Pancreas (tissue), 10 donors: ENCODE measurements at places on chromosomes 6 and 20. TPM values are rescaled to one million over a fixed set of nuclear protein-coding genes. Genes with fewer than 3 reads are reported as not detected.

DNA sequence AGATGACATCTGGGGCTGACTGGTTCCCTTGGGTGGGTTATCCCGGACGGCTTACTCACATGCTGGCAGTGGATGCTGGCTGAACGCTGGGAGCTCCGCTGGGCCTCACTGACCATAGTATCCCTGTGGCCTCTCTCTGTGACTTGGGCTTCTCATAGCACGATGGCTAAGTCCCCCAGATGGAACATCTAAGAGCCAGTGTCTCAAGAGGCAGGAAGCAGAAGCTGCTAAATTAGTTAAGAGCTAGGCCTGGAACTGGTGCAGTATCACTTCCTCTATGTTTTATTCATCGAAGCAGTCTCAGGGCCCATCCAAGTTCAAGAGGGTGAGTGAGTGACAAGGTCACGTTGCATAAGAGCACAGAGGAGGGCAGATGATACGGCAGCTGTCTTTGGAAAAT is 116.5 kb upstream of the LAMP5 start:
- no peak for DNase-seq

GRCh38 chr6:74851596-74851995 is 354.3 kb downstream of the COL12A1 start:
- DNase-seq = no peak

DNA sequence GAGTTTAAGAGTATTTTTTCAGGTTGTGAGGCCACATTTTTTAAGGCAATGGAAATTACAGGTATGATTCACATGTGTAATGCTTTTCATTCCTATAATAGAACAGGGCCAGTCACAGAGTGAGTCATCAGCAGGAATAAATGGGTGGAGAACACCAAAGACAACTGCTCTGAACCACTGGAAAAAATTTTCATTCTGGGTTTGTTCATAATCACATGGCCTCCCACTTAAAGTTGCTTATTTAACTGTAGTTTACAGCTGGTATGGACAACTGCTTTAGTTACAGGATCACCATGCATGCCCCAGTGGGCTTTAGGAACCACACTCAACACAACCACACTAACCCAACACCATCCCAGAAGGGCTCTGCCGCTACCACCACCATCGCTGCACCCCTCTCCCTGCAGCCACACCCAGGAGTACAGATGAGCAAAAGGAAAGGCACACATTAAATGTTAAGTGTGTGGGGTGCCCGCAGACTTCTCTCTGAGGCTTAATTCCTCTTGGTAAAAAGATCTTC is 107.0 kb upstream of the DST start:
- DNase-seq = no peak

GRCh38 chr6:125700581-125701353 is 48.7 kb upstream of the HEY2 start:
- no peak for DNase-seq

- no peak for DNase-seq
Measured at GRCh38 chr6:46156701-46157100, 14.1 kb downstream of the ENPP5 start.

GRCh38 chr6:17883665-17884497 is 103.6 kb downstream of the KIF13A start:
- no peak for DNase-seq

DNA sequence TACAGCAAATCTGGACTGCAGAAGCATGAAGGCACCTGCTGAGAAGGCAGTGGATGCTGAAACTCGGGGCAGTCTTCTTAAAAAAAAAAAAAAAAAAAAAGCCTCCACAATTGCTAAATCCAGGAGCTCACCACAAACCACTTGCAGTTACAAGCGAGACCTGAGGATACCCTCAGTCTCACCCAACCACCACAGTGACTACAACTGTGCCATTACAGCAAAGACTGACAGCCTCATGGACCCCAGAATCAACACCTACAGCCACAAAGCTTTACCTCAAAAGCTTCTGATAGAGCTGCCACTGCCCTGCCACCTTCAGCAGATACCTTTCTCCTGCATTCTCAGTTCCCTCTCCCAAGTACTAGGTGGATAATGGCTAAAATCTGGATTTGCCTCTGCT is 9.0 kb downstream of the COL21A1 start:
- DNase-seq = no peak

GRCh38 chr6:3410385-3411360 is 46.2 kb downstream of the SLC22A23 start:
- peak; percentile 49 for DNase-seq

DNA sequence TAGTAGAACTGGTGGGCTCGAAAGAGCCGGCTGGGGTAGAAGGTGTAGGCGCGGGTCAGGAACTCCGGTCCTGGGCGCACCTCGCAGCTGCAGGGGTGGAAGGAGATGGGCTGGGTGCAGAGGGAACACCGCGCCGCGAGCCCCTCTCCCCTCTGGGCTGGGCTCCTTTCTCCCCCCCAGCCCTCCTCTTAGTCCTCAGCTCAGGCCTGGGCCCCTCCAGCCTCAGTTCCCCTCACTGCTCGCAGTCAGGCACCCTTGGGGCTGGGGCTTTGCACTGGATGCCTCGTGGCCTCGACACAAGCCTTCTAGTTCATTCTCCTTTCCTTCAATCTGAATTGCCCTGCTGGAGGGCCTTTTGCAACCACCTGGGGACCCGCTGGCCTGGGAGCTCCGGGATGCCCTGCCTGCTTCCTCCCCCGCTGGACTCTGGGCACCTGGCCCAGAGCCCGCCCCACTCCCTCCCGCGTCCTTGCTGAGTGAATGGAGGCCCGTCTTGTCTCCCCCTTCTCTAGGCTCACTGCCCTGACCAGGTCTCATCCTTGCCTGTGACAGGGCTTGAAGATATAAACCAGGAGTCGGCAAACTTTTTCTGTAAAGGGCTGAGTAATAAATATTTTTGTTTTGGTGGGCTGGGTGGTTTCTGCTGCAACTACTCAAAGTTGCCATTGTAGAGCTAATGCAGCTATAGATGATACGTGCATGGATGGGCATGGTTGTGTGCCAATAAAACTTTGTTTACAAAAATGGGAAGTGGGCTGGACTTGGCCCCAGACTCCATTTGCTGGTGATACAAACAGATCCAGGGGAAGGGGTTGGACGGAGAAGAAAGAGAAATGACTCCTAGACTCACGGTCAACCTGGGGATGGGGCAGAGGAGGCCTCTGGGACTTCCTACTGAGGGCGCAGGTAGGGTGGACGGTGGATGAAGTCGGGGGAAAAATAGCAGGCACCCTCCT is 47.3 kb downstream of the APCDD1L start:
- DNase-seq = no peak

DNA sequence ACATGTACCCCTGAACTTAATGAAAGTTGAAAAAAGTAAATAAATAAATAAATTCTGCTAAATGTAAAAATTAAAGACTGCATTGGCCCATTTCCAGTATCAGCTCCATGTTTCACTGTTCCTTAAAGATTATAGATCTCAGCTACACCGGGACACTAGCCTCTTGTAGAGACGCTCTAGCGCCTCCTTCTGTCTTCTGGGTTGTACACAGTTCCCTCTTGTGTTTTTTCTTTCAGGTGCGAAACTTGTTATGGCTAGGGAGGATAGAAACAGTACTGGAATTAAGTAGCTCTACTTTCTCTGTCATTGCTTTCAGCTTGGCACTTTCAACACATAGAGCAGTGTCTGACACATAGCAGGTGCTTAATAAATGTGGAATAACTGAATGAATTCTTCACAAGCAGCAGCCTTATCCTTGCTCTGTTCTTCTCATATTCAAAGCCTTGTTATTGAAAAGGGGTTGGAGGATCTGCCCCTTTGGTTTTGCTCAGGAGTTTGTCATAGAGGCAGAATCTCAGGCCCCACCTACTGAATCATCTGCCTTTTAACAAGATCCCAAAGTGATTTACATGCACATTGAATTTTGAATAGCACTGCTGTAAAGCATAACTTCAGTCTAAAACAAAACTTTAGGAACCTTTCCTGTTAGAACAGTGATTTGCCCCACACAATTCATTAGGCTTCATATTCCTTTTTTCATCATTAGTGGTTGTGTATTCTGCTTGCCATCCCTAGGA is 92.3 kb downstream of the FIG4 start:
- no peak for DNase-seq

GRCh38 chr20:24699321-24700165 is 230.1 kb downstream of the SYNDIG1 start:
- DNase-seq = no peak

DNA sequence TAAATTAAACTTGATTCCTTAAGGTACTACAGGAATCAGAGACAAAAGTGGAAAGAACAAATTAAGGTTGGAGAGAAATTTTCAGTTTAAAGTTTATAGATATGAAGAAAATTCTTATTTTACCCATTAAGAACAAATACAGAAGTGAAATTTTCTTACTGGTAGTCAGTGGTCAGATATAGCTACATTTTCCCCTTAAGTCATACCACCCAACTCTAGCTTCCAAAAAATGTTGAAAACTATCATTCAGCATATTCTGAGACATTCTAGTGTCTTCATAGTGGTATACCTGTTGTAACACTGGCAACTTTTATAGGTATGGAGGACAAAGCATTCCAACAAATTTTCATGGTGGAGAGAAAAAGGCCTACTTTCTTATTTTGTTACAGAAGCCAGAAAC is 15.6 kb upstream of the SUMO4 start:
- no peak for DNase-seq

DNA sequence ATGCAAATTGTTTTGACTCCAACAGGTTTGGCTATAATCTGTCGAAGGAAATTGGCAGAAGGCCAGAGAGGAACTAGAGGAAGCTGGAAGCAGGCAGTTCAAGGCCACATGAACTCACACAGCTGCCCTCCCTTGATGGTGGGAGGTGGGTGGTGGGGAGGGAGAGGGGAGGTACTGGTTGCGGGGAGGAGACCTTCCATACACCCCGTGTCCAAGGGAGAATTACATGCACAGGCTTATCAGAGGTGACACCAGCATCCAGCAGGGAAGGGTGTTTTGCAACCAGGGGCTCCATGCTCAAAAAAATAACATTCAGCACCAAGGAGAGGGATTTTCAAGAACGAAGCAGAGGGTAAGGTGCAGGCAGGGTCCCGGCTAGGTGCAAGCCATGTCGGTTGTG is 9.1 kb downstream of the PRND start:
- no peak for DNase-seq

DNA sequence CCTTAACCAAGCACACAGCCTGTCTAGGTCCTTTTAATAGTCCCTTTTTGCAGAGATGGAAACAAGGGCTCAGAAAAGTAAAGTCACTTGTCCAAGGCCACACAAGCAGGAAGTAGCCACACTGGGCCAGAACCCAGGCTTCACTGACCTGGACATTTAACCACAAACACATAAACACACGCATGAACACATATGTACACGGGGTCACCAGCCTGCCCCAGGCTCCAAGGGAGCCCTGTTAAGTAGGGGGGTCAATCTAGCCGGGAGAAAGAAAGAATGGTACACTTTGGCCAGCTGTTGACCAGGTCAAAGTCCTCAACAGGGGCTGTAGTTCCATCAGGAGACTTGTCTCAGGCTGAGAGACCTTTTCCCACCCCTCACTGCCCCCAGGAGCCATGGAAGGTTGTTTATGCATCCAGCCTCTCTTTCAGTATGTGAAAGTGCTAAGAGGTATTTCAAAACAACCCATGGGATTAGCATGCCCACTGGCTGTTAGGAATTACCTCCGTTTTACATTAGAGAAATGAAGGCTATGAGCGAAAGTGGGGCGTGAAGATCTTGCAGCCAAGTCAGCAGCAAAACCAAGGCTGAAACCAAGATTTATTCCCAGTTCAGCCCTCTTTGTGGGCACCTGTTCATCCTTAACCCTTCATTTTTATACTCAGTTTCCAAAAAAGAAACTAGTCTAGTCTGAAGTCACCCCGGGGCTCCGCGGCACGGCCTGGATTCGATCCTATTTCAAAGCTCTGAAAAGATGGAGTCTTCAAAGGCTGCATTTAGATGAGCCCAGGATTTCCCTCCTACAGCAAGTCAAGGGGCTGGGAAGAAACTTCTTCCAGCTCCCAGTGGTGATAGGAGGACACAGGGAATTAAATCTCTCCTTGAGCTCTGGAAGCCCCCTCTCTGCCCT is 9.8 kb downstream of the SDC4 start:
- DNase-seq = no peak

GRCh38 chr6:28945349-28945748 is 21.6 kb upstream of the TRIM27 start:
- DNase-seq = no peak

- DNase-seq = no peak
Measured at GRCh38 chr20:48609491-48609978, 218.3 kb downstream of the PREX1 start.

DNA sequence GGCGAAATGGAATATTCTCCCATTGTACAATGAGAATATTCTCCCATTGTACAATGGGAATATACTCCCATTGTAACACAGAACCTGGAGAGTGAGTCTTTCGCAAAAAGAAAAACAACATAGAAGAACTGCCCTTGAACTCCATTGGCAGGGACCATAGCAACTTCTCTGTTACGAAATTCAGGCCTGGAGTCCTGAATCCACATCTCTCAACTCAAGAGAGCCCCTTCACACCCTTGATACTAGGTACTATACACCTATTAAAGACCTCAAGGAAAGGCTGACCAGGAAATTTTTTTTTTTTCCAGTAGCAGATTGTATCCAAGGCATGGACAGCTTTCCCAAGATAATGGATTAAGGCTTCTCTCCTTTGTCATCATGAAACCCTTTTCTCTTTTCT is 1687.0 kb downstream of the GRIK2 start:
- no peak for DNase-seq

DNA sequence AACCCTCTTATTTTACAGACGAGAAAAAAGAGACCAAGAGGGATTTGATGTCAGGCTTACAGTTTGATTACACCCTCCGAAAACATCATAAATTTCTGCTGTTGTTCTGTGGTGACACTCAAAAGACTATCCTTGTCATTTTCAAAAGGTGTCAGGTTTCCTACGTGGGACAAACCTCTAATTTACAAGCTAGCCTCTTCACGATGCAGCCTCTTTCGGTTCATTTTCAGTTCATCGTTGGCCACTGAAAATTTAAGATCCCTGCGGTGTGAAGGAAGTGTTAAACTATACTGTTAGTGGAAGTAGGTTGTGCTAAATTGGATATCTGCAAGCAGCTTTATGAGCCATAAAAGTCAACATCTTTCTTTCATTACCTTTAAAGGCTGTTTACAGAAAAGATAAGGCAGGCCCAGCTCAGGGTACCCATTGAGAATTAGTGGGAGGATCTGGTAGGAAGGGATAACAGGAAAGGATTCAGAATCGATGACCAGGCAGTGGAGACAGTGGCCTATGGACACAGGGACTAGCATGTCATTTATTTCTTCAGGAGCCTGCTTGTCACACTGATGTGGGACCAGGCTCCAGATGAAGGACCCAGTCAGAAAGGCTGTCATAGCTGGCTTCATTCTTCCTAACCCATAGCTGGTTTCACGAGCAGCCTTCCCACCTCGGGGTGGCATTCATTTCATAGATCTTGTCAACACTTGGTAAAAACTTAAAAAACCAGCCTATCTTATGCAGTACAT is 329.1 kb upstream of the SOX4 start:
- DNase-seq = no peak

Gene CYP24A1
- polyA plus RNA-seq = not detected

Gene OLIG3
- 0.07 TPM for polyA plus RNA-seq

Gene NPBWR2
- not detected for polyA plus RNA-seq

Gene MOG
- polyA plus RNA-seq = not detected

Gene TGM2
- 12.9 TPM for polyA plus RNA-seq

Gene CFB
- polyA plus RNA-seq = 117 TPM

Gene MDFI
- polyA plus RNA-seq = 5.6 TPM

Gene ZC3H12D
- 0.23 TPM for polyA plus RNA-seq

Gene SLC25A27
- 39.0 TPM for polyA plus RNA-seq

Gene TBC1D32
- polyA plus RNA-seq = 3.1 TPM

Gene PRDM13
- polyA plus RNA-seq = not detected
